Gastroesophageal sphincter (tissue), 4 donors: ENCODE measurements at places on chromosomes 3 and 15. TPM values are rescaled to one million over a fixed set of nuclear protein-coding genes. Genes with fewer than 3 reads are reported as not detected.

- ATAC-seq = no peak
These were observed 59.4 kb upstream of the TRIM71 start for GRCh38 chr3:32758375-32758753.

DNA sequence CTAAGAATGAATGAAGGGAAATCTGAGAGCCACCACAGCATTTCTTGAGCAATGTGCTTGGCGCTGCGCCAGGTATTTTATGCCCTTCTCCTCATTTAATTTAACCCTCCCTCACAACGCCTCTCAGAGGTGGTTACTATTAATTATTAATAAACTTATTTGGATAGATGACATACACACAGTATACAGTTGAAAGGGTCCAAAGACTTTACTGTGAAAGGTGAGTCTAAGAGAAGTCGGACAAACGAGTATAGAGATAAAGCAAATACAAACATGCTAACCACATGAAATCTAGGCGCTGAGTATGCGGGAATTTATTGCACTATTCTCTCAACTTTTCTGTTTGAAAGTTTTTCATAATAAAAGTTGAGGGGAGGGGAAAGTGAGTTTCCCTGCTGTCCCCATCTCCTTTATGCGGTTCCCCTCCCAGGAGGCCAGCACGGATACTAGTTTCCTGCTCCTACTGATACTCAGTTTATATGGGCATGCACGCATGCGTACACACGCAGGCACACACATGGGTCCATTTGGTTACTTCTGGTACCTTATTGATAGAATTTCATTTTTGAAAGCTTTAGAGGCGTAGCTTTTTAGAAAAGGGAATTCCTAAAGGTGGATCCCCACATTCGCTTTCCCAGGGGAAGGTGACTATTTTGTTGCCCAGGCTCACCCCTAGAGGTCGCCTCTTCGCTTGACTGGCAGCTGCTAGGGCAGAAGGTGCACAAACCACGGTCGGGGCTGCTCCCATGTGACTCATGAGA is 28.5 kb upstream of the KCTD6 start:
- ATAC-seq = peak; percentile 80

DNA sequence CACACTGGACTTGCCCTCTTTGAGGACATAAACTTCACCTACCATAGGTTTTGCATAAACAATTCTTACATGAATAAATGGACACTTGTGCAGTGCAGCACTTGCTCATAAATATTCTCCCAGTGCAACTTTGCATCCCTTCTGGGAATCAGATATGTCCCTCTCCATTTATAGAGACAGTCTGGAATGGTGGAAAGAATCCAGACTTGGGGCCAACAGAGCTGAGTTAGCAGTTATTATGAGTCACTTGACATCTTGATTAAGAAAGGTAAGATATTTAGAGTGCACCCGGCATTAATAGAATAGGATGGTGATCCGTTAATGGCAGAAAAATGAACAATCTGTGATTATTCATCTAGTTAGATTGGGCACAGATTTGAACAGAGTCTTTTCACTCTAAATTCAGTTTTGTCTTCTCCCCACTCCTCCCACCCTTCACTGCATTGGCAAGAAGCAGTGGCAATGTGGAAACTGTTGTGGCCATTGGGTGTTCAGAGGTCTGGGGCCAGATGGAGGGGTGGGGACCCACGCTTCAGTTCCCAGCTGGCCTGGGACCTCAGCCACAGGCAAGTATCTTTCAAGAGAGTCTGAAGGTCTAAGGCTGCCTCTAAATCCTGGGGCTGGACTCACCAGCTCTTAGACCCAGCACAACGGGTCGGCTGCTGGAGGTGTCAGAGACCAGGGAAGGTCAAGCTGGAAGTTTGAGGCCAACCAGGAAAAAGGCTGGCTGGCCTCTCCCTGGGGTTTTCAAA is 58.9 kb upstream of the KY start:
- peak; percentile 54 for ATAC-seq

- no peak for ATAC-seq
These were observed 1.1 kb upstream of the SUCLG2 start for GRCh38 chr3:67655364-67656121.

GRCh38 chr3:170387950-170388349 is 30.4 kb downstream of the SKIL start:
- no peak for ATAC-seq

- ATAC-seq = no peak
These were observed 59.1 kb upstream of the CA12 start for GRCh38 chr15:63440756-63441155.

DNA sequence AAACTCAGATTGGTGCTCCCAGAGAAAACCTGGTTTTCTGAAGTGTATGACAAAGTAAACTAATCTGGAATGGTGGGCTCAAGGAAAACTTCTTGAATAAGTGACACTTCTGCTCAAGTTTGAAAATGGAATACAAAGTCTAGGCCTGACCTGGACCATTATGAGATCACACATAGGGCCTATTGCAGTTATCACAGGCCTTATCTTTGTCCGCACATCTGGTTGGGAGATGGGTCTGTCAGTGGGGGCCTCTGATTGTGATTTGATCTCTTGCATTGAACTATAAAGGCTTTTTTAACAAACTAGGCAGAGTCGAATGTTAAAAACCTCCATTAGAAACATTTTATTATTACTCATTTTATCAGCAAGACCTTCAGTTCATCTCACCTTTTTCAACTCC is 405.6 kb downstream of the PTPRG start:
- ATAC-seq = no peak

GRCh38 chr15:94526071-94526689 is 294.8 kb downstream of the MCTP2 start:
- ATAC-seq = no peak

The LRRN1 gene
- 1.1 TPM for total RNA-seq

The TRAIP gene
- 1.6 TPM for total RNA-seq

The DAZL gene
- total RNA-seq = not detected

The SERINC4 gene
- total RNA-seq = 0.39 TPM

The PLA2G4B gene
- total RNA-seq = 3.3 TPM

The FMN1 gene
- 7.2 TPM for total RNA-seq

The CLDN11 gene
- 1.4 TPM for total RNA-seq
